AG09319 (cell line): ENCODE measurements at places on chromosomes 11 and 22.
A peak's percentile ranks its signal among the peaks of the same experiment; 100 is the strongest.

DNA sequence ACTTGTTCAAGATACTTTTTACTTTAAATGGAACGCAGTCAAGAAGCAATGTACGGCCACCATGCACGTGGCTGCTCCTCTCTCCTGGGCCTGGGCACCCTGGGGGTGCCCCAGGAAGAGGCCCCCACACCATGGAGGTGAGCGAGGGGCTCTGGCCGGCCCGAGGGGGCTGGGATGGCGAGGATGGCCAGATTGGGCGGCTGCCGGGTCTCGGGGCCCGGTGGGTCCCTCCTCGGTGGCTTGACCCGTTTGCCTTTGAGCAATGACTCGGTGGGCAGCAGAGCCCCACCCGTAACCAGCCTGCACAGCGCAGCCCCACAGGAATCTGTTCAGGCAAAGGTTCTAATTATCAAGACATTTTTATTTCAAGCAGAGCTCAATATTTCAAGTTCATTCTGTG, 167.4 kb downstream of the BRD1 start:
- DNase-seq, result no peak

GRCh38 chr11:10908215-10908951, 50.5 kb upstream of the ZBED5 start:
- peak; percentile 65 for DNase-seq

DNA sequence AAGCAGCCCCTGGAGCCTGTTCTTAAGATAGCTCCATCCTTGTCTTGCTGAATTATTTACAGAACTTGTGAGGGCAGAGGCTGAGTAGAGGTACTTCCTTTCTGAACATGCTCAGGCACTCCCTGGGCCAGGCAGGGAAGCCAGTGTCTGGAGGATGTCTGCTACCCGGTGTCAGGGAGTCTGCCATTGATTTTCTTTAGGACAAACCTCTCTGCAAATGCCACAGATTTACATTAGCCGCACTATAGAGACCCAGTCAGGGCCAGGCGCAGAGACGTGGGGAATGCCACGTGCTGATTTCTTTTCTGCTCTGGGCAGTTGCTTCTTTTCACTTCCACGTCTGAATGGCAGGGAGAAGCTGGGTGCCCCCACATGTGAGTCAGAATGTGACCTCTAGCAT, 585.5 kb downstream of the NTM start:
- DNase-seq, result no peak

- DNase-seq, result no peak
These were observed 100.6 kb upstream of the OLFML1 start for GRCh38 chr11:7384691-7385090.

DNA sequence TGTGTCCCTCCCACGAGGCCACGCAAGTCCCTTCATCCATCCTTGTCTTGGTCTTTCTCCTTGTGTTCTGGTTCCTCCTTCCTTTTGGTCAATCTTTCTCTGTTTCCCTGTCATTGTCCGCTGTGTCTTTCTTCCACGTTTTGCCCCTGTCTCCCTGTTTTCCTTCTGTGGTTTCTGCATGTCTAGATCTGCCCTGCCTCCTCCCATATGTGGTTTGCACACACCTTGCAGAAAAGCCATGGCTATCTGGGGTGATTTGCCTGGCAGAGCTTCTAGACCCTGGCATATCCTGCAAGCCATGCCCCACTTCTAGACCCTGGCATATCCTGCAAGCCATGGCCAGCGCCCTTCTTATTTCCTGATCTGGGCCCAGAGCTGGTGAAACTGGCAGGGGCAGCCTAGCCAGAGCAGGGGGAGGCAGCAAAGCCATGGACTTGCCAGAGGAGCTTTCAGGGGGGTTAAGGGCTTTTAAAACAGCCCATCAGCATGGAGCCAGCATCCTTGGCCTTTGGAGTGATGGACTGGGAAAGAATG, 131.6 kb upstream of the NECTIN1 start:
- DNase-seq, result no peak

DNA sequence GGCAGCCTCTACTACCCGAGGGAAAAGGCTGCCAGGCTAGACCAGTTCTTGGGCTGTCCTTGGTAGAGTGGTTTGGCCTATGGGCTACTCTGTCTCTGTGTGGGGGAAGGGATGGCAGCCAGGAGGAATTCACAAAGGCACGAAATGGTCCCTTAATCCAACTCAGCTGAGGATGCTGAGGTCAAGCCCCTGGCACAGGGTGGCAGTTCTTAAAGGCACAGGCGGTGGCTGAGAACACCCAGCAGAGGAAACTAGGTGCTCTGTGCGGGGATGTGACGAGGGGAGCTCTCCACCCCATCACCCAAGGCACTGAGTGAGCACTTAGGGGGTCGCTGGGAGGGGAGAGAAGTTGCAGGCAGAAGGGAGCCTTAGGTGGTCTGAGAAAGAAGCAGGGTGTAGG, at the start of gene MFRP:
MFRP (minus strand) TSS at position 101 of the 400 bp plus-strand sequence. CDS start 192 bp downstream, outside the sequence.
- no peak for DNase-seq

DNA sequence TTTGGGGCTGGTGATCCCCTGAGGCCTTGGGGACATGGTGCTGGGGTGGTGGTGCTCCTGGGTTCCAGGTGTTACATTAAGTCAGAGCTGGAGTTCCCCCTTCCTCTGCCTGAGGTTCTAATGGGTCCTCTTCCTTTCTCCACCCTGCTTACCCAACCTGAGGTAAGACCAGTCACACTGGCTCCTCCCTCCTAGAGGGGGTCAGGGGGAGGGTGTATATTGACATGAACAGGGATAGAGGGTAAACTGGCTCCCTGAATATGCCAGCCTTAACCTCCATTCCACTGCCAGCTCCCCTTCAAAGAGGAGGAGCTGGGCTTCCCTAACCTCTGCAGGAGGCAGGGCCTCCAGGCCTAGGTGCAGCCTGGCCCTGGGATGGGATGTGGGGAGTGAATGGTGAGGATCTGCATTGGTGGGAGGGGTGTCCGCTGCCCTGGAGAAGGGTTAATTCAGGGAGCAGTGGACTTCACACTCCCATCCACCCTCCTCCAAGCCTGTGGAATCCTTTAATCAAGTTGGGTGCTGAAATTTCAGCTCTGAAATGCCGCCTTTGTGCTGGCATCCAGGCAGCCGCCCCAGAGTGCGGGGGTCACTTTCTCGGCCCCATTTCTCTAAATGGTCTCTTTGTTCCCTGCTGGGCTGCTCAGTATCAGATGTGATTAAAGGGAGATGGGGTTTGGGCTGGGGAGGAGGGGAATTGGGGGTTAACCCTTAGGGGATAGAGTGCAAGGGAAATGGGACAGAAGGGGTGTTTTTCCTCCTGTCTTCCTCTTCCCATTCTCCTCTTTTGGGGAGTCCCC, 15.2 kb downstream of the POLR2F start:
- DNase-seq, result no peak

- peak; percentile 62 for DNase-seq
These were observed 658 bp upstream of the ARFGAP2 start for GRCh38 chr11:47177229-47177845.

- no peak for DNase-seq
These were observed 20.6 kb upstream of the NDUFC2 start for GRCh38 chr11:78100261-78100660.

GRCh38 chr22:30253205-30253852, 6.8 kb upstream of the LIF start:
- DNase-seq, result no peak

DNA sequence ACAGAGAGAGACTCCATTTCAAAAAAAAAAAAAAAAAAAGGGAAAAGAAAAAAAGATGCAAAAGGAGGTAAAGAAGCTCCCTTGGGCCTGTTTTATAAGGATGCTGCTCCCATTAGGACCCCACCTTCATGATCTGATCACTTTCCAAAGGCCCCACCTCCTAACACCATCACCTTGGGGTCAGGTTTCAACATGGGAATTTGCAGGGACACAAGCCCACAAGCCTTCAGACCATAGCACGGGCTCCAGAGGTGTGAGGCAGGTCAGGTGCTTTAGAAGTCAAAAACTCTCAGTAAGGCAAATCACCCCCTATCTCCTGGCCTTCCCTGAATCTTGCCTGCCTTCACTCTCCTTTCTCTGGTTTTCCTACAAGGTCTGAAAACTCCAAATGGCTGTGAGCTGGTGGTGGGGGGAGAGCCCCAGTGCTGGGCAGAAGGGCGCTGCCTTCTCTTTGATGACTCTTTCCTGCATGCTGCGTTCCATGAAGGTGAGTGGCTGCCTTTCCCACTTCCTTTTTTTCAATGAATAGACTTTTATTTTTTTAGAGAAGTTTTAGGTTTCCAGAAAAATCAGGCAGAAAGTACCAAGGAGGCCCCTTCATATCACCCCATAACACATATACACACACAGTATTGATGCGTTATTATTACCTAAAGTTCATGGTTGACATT, 13.2 kb downstream of the ASPHD2 start:
- DNase-seq, result no peak

GRCh38 chr22:21042978-21043859, 2.5 kb upstream of the LRRC74B start:
- no peak for DNase-seq

- no peak for DNase-seq
These were observed 7.2 kb upstream of the PTPRJ start for GRCh38 chr11:47973173-47973572.

GRCh38 chr22:37905534-37906363, at the start of gene MICALL1:
Gene MICALL1, plus strand, starts transcription at chr22:37906297. Its CDS starts 126 bp downstream, at chr22:37906423.
- peak; percentile 50 for DNase-seq

GRCh38 chr11:2205214-2205720, 33.7 kb upstream of the TH start:
- no peak for DNase-seq

- no peak for DNase-seq
These were observed 7.7 kb downstream of the TMPRSS13 start for GRCh38 chr11:117921456-117921855.

DNA sequence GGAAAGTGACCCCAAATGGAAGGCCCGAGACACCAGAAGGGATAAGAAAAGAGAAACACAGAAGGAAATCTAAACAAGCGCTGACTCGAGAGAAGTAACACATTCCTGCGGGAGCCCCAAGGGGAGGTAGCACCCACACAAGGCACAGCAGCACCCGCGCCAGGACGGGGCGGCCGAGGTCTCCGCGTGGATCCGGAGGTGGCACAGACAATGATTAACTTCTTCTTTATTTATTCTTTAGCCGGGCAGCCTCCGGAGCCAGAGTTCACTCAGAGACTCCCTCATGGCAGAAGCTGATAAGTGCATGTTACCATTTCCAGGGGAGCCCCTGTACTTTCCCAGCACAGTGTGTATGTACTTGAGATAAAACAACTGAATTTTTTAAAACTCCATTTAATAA, 5.1 kb downstream of the TOLLIP start:
- DNase-seq, result no peak

DNA sequence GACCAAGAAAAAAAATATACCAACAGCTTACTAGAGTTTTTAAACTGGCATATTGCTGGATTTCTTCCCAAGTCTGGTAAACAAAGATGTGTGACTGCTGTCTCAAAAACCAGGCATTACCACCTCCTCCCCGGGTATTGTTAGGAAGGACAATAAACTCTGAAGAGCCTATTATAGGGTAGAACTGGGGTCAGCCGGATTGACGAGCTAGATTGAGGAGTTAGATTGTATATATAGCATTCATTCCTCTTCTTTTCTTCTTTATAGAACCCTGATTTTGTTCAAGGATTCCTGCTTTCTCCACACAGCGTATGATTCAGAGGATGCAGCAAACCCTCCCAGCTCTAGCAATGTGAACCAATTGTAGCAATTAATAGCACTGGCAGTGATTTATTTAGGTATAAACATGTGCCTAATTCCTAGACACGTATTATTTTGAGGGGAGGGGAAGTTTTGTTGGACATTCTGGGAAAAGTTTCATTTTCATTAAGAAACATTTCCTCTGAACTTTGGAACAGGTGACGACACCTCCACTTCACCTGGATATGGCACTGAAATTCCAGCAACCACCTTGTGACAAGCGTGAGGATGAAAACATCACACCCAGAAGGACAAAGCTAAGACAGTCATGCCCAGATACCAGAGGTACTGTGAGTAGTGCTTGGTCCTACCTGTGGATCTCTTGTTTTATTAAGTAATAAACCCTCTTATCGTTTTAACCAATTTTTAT, 679.4 kb upstream of the KIRREL3 start:
- no peak for DNase-seq

GRCh38 chr11:443542-444199, 1.9 kb upstream of the ANO9 start:
- no peak for DNase-seq

DNA sequence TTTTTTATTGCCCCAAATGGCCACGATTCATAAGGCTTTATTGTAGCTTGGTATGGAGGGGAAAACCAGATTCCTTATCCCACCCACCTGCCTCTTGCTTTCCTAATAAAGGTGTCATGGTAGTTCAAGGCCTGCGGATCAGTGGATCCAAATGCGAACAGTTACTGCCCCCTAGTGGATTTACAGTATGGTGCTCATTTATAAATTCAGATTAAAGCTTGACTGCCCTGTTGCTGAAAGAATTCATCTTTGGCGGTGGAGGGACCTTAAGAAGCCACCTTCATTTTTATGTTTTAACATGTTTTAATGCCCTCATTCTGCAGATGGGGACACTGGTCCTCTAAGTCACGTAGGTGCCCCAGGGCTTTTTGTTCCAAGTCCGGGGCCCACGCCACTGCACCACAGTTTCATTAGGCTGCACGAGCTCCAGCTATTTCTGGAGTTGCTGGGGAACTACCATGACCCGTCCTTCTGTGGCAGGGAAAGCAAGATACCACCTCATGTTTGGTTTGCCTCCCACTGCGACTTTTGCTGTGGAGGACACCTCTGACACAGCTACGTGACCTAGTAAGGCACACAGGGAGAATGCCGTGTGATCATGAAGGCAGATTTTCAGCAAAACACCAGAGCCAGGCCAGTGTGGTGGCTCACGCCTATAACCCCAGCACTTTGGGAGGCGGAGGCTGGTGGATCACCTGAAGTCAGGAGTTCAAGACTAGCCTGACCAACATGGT, 15.6 kb upstream of the INCENP start:
- DNase-seq, result peak; percentile 41

DNA sequence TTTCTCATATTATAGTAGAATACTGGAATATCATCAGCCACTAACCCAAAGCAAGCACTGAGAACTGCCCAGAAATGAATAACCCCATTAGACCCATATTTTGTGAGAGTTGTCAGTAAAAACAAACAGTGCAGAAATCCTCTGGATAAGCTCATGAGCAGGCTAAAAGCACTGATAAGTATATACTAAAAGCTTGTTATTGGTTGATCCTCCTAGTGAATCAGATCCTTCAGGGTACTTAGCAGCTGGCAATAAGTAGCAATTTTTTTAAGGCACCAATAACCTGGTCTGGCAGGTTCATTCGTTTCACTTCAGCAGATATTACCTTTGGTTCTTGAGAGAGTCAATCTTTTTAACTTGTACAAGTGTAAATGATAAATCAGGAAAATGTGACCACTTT, 1.2 kb downstream of the NOX4 start:
- DNase-seq, result no peak

GRCh38 chr11:112881461-112881860, 79.8 kb upstream of the NCAM1 start:
- no peak for DNase-seq

GRCh38 chr11:133659538-133660201, 127.4 kb upstream of the OPCML start:
- DNase-seq, result no peak

GRCh38 chr11:132982772-132983640, 549.3 kb downstream of the OPCML start:
- DNase-seq, result no peak

GRCh38 chr11:29153078-29153477, 863.8 kb downstream of the KCNA4 start:
- DNase-seq, result no peak
